HAP-1 (cell line): ENCODE measurements at places on chromosomes 7 and 10.
A peak's percentile ranks its signal among the peaks of the same experiment; 100 is the strongest.

- DNase-seq, result peak; percentile 78
Measured at GRCh38 chr7:94395141-94396036, 694 bp downstream of the COL1A2 start.

DNA sequence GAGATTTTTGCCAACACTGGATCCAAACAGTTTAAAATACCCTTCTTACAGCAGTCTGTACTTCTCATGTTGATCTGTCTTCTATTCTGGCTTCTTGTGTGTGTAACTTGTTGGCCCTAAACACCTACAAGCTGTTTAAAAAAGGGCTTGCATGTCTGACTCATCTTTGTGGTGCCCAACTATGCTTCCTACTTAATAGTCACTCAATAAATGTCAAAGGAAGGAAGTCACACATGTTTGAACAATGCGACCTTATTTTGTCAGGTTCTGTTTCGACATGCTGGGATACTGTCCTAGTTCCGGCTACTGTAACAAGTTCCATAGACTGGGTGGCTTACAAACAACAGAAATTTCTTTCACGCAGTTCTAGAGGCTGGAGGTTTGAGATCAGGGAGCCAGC is 9.4 kb upstream of the GRK5 start:
- DNase-seq, result no peak

- DNase-seq, result no peak
Measured at GRCh38 chr10:3682745-3683144, 102.3 kb downstream of the KLF6 start.

DNA sequence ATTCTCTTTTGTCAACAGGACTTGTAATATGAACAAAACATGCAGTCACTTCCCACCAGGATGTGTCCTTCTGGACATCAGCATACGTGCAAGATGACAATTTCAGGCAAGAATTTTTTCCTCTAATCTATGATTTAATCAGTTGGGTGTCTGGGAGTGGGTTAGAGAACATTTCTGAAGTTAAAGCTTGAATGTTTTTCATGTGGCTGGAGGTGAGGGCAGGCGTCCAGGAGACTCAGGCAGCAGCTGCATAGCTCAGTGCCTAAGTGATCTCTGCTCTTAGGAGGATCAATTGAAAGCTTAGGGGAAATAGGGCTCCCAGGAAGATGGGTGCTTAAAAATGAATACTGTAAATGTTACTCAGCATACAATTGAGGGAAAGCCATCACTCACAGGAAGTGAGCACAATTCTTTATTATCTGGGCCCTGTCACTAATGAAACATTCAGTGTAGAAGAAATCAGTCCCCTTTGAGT is 457.6 kb upstream of the KLF6 start:
- no peak for DNase-seq

DNA sequence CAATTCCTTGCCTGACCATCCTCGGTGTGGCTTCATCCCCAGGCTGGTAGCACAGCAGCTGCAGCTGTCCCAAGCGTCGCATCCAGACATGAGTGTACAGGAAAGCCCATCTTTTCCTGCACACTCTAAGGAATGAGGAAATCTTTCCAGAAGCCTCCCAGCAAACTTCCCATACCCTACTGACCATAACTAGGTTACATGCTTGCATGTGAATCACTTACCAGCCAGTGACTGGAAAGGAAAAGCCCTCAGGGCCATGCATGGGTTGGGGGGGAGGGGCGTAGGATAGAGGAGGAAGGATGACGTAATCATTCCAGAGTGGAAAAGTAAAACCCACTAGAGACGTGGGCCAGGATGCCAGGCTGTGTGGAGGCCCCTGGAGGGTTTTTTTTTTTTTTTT is 18.9 kb upstream of the ZNF212 start:
- no peak for DNase-seq
